ENCODE measurements at places on chromosomes 3 and 15. TPM values are rescaled to one million over a fixed set of nuclear protein-coding genes. Genes with fewer than 3 reads are reported as not detected.

Gene CTXN2
- 0.22 TPM for total RNA-seq

Gene ITPKA
- 1.1 TPM for total RNA-seq

Gene PODXL2
- total RNA-seq: 139 TPM

Gene TARS3
- total RNA-seq: 40.1 TPM

Gene OSTN
- 3.8 TPM for total RNA-seq

Gene SNX22
- total RNA-seq: 4.6 TPM

Gene SUCNR1
- total RNA-seq: not detected

Gene RASL12
- 0.44 TPM for total RNA-seq

Gene PPP1R14D
- total RNA-seq: not detected

Gene PRSS50
- not detected for total RNA-seq

Gene ATP13A3
- 41.6 TPM for total RNA-seq

Gene SLC24A5
- not detected for total RNA-seq

Gene CD200R1
- not detected for total RNA-seq

Gene PLA2G4D
- total RNA-seq: not detected

Gene VEPH1
- 9.3 TPM for total RNA-seq

Gene ZNF774
- 6.7 TPM for total RNA-seq

Gene GOLGA6L10
- total RNA-seq: 0.96 TPM

Gene CFAP161
- total RNA-seq: 0.39 TPM

Gene CPNE9
- total RNA-seq: 54.6 TPM

Gene DCLK3
- total RNA-seq: not detected

Gene CPA3
- not detected for total RNA-seq

Gene GOLGA8J
- total RNA-seq: not detected

Gene EXD1
- not detected for total RNA-seq

Gene SLC25A20
- 24.3 TPM for total RNA-seq

Gene ASTE1
- 5.8 TPM for total RNA-seq

Gene IFT57
- total RNA-seq: 21.4 TPM

Gene SI
- not detected for total RNA-seq

Gene SPPL2A
- total RNA-seq: 40.7 TPM

Gene RRP9
- 15.6 TPM for total RNA-seq

Gene CDHR4
- not detected for total RNA-seq

Gene IQCB1
- total RNA-seq: 8.5 TPM

Gene SEMA6D
- 255 TPM for total RNA-seq

Gene SLC12A1
- total RNA-seq: not detected

Gene CELSR3
- 162 TPM for total RNA-seq

Gene SLC6A20
- not detected for total RNA-seq

Gene UCN2
- total RNA-seq: 4.3 TPM

Gene ARHGEF26
- 4.4 TPM for total RNA-seq

Gene SMCO1
- not detected for total RNA-seq

Gene RBP2
- not detected for total RNA-seq

Gene ADAMTS9
- total RNA-seq: 2.3 TPM

Gene THSD4
- 12.3 TPM for total RNA-seq
